Activated naive CD4-positive, alpha-beta T cell (primary cell): ENCODE measurements at places on chromosomes 7 and 10.

DNA sequence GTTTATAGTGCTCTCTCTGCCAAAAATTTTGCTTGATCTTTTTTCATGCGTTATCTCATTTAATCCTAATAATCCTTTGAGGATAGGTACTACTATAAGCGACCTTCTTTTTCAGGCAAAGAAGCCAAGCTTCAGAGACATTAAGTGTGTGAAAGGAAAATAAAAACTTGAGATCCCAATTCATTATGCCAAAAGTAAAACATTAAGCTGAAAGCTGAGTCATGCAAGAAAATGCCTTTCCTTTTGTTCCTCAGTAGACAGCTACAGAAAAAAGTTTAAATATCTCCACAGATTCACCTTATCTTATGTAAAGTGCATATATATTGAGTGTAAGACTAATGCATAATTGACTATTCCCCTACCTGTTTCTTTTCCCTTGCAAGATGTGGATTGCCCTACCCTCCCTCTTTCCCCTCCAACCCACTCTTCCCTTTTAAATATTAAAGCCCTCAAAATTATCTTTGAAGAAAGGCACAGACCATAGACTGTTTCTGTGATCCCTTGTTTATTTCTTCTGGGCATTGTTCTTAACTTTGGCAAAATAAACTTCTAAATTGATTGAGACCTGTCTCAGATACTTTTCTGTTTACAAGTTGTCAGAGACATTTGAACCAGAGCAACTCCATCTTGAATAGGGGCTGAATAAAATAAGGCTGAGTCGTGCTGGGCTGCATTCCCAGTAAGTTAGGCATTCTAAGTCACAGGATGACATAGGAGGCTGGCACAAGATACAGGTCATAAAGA is 1139.9 kb upstream of the LRRN3 start:
- DNase-seq, result no peak

DNA sequence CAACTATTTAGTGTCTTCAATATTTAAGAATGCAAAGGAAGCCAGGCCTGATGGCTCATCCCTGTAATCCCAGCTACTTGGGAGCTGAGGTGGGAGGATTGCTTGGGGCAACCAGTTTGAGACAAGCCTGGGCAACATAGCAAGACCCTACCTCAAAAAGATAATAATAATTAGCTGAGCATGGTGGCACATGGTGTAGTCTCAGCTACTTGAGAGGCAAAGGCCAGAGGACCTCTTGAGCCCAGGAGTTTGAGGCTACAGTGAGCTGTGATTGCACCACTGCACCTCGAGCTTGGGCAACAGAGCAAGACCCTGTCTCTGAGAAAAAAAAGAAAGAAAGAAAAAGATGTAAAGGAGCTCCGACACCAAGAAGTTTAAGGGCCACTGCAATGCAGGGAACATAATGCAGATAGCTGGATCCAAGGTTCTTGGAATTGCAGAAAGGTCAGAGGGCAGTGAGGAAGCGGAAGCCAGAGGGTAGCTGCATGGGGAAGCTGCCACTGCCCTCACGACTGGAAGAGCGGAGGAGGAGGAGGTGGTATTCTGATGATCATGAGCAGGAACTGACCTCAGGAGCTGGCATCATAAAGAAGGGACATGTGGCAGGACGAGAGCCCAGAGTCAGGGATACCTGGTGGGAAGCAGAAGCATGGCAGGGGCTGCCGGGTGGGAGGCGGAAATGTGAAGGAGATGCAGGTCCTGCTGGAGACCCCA is 60.2 kb upstream of the PODXL start:
- DNase-seq, result no peak

- DNase-seq, result no peak
Measured at GRCh38 chr7:3861941-3862340, 560.9 kb downstream of the SDK1 start.

DNA sequence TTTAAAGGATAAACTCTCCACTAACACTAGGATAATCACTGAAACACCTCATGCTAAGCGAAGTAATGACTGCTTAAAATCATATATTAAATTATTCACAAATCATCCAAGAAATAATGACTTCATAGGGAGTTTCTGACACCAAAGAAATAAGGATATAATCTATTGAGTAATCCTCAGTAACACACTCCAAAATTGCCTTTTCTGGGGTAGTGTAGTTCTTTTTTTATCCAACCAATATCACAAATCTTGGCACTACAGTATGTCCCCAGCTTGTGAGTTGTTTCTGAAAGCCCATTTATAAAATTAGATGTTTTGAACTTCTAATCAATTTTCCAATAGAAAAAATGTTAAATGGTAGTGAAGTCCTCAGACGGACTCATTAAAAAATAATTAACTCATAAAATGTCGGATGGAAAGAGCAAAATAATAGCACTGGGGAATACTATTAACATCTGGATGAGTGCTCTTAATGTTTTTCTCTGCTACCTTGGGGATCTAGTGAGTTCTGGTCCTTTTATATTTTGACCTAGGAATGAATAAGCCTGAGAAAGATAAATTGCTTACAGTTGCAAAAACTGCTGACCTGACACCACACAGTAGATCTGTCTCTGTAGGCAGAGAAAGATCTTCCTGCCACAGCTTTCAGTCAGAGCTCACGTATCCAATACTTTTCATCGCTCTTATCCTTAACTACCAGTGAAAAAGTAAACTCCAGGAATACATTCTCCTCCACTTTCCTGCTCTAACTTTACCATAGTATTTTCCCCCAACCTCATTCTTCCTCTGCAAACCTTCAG is 618.5 kb upstream of the ANKRD30A start:
- no peak for DNase-seq

DNA sequence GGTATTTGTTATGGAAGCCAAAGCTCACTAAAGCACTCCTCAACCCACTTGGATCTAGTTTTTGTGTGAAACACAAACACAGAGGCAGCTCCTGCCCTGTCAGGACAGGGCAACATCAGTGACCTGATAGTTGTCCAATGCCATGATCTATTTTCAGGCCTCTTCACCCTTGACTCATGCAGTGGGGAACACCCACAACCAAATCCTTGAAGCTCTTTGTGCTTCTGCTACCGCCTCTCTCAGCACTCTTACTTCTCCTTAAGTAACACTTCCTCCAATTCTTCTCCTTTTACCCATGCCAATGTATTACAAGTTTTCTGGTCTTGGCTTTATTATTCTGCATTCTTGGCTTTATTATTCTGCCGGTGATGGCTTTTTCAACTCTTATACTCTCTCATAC is 425.3 kb downstream of the INHBA start:
- no peak for DNase-seq

GRCh38 chr10:102608487-102608886 is 35.8 kb upstream of the TRIM8 start:
- no peak for DNase-seq

DNA sequence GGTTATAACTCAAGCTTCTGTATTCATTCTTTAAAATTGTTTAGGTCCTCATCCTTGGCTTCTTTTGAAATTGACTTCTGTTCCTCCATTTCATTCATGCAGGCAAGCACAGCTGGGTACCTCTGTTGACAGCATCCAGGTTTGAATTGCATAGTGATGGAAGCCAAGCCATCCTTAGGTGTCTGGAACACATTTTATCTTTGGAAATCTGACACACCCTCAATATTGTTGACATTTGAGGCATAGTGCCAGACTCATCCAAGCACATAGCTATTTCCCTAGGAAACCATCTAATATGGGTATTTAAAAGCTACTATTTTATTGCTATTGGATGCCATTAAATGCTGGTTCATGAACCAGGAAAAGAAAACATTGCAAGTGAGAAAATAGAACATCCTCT is 142.1 kb upstream of the PTPRZ1 start:
- DNase-seq, result no peak

- no peak for DNase-seq
Measured at GRCh38 chr7:156638443-156639077, 2.0 kb upstream of the RNF32 start.

DNA sequence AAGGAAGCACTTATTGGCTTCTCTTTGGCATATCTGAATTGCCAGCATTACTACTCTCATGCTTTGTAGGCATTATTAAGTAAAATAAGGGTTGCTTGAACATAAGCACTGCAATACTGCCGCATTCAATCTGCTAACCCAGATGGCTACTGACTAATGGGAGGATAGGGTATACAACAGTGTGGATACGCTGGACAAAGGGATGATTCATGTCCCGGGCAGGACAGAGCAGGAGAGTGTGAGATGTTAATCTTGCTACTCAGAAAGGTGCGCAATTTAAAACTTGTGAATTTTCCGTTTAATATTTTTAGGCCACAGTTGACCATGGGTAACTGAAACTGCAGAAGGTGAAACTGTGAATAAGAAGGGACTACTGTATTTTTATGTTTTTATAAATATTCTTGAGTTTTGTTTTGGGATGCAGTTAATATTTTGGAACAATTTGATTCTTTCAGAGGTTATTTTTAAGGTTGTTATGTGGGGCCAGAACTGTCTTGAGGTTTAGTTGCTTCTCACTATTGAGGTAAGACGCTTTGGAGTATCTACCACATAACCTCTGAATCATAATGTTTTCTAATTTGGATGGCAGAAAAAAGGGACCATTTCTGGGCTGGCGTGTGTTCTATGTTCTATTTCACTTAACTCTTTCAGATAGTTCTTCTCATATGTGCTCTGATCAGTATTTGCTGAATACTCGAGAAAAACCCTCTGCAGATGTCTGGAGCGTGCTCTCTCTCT is 75.7 kb upstream of the SYPL1 start:
- DNase-seq, result no peak

DNA sequence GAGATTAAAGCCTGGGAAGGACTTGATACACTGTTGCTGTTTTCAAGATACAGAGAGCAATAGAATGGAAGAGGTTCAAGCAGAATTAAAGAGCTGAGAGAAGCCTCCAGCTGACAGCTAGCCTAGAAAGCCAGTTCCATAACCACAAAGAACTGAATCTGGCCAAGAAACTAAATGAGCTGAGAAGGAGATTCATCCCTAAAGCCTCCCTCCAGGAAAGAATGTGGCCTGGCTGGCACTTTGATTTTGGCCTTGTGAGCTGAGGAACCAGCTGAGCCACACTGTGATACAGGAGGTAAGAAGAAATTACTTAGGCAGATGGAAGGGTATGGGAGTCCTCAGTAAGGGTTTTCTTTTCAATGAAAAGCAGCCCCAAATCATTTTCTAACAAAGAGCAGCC is 324.1 kb downstream of the PHF14 start:
- DNase-seq, result no peak

DNA sequence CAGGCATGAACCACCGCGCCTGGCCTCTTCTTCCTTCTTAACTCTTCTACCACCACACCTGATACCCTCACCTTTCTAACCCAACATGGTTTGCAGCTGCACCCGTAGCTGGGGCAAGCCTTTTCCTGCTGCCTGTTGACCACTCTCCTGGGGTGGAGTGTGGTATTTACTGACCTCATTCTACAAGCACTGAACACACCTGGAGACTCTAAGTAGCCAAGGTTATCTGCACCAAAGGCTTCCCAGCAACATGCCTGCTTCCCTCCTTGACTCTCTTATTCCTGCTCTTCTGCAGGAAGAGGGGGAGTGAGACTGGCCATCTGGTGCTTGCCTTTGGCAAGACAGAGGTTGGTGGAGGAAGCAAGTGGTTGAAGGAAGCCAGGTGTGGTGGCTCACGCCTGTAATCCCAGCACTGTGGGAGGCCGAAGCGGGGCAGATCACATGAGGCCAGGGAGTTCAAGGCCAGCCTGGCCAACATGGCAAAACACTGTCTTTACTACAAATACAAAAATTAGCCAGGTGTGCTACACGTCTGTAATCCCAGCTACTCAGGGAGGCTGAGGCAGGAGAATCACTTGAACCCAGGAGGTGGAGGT is 10.1 kb downstream of the ACTR1A start:
- no peak for DNase-seq

- DNase-seq, result no peak
Measured at GRCh38 chr7:33494474-33494873, 365.1 kb downstream of the BBS9 start.

DNA sequence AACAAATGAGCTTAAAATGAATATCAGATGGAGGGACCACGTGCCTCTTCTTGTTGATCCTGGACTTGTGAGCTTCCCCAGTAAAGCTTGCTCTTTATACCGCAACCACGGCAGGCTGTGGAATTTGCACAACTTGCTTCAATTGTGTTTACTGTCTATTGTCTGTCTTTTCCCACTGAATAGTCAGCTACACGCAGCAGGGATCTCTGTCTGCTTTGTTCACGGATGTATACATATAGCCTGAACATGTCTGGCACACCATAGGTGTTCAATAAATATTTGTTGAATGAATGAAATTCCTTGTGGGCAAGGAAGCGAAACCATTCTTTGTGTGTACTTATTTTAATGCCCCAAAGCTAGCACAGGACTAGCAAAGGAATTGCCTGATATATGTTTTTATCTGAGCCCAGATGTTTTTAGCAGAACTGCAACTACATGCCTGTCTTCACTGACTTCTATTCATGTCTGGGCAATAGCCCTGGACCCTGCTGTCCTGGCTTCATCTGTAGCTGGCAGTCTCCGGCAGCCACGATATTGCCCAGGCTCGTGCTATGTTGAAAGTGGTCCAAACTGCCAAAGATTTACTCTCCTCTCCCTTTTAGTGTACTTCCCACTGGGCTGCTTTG is 29.9 kb upstream of the IFRD1 start:
- no peak for DNase-seq

- DNase-seq, result no peak
Measured at GRCh38 chr10:31158011-31158658, 126.5 kb upstream of the ZNF438 start.

GRCh38 chr10:131172433-131172832 is 139.1 kb downstream of the TCERG1L start:
- DNase-seq, result no peak
